Fibroblast of villous mesenchyme (primary cell): ENCODE measurements at places on chromosomes 5 and 9. TPM values are rescaled to one million over a fixed set of nuclear protein-coding genes. Genes with fewer than 3 reads are reported as not detected.

PTGR1 gene
- total RNA-seq: 85.4 and 116 TPM in 2 replicates

NKD2 gene
- total RNA-seq: 2.2 and 4.2 TPM in 2 replicates

DNA sequence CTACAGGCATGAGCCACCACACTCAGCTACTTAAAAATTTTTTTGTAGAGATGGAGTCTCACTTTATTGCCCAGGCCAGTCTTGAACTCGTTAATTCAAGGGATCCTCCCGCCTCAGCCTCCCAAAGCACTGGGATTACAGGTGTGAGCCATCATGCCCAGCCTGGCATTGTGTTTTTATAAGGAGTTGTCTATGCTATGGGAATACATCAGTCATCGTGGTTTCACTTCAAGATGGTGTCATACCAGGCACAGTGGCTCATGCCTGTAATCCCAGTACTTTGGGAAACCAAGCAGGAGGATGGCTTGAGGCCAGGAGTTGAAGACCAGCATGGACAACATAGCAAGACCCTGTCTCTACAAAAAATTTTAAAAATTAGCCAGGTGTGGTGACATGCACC lies 49.7 kb downstream of the CYSTM1 start:
- no peak for DNase-seq

- DNase-seq: no peak
These were observed 87.0 kb downstream of the IQGAP2 start for GRCh38 chr5:76489877-76490688.

- no peak for DNase-seq
These were observed 459.9 kb upstream of the NMUR2 start for GRCh38 chr5:152864991-152865390.

DNA sequence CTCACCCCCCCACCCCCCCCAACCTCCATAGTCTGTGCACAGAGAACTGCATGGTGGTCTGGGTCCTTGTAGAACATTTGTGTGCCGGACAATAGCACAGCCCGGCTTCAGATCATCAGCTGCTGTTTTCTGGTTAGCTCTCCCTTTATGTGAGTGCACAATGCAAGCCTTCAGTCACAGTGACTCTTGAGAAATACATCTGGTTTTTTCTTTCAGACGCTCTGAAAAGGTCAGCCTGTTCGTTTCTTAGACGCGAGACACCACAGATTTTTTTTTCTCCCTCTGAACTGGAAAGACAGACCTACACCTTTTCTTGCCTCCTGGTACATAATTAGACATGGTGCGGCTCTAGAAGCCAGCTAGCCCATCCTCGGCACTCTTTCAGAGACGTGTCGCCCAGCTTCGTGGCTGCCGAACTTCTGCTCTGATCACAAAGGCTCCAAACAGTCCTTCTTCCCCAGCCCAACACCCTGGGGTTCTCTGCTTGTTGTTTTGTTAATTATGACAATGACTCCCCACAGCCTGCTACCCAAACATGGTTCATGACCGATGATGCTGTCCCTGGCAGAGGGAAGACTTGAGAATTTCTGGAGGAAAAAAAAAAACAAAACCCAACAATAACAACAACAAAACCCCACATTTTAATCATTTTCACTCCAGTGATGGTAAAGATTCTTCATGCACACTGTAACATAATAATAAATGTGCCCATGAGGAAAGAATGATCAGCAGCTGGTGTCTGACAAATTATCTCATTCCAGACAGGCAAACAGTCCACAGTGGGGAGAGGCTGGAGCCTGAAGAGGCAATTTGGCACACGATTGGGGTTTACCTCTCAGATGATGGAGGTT lies 241.4 kb upstream of the ZNF462 start:
- DNase-seq: peak; percentile 9

DNA sequence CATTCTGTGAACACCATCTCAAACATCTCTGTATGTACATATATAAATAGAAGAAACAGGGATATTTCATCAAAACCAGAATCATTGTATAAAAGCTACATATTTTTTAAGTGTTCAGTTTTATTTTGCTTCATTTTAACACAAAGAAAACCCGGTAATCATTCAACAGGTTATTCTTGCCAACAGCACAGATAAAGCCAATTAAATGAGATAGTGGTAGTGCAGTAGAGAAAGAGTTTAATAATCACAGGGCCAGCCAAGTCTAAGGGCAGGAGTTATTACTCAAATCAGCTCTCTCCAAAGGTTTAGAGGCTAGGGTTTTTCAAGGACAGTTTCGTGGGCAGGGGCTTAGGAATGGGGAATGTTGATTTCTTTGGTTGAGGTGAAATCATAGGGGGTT lies 261.0 kb upstream of the KIF2A start:
- DNase-seq: no peak
